ENCODE measurements at places on chromosomes 12 and 14.

DNA sequence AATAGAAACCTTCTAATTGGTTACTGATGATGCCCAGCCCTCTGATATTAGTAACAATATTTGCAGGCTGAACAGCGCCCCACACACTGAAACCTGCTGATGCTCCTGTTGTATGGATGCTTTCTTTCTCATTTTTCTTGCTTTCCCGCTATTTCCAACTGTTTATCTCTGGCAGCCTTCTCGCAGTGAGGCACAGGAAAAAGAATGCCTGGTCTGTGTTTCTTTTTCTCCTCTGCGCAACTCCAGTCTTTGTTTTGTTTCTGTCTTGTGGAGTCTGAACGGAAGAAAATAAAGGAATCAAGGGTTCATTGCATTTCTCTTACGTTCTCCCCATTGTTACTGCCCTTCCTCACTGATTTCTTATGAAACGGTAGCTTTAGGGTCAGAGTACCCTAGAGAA is 451.2 kb downstream of the EGLN3 start:
- DNase-seq, result no peak

DNA sequence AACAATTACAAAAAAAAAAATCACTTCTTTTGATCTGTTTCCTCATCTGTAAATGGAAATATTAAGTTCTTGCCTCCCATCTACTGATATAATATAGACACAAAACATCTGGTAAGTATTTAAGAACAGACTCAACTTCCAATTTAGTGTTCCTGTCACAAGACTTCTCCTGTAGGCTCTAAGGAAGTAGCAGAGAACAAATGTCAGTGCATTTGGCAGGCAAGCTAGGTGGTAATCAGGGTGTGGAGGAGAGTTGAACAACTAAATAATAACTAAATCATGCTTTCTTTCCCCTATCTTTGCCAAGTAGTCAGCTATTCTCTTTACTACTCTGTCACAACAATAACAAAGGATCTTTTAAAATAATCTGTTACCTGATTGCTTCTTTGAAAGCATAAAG is 22.1 kb downstream of the BAZ1A start:
- DNase-seq, result no peak

DNA sequence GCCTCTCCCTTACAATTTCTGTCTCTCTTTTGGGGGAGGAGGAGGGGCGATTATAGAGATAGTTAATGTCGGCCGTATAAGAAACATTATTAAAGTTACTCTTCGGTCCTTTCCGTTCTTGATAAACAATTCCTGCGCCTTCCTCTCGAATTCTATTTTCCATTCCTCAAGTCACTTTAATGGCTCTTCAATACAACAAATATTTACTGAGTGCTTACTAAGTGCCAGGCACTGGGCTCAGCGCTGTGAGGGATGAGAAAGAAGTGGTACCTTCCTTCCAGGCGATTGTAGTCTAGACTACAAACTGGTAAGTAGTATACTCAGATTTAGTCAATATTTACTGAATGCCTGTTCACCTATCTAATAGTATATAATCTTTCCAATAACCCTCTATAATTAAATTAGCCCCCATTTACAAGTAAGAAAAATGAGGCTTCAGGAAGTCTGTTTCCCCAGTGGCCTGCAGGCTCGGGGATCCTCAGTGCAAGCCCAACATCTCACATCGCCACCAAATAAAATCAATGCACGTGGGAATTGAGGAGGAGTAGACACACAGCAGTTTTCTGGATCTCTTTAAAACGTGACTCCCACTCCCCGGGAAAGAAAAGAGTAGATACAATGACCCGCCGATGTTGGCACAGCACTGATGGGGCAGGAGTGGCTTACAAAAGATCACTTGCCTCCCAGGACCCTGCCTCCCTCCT is 589 bp upstream of the ZNF219 start:
- DNase-seq, result no peak

- DNase-seq, result no peak
Measured at GRCh38 chr12:55671746-55672145, 35.1 kb downstream of the OR10P1 start.

DNA sequence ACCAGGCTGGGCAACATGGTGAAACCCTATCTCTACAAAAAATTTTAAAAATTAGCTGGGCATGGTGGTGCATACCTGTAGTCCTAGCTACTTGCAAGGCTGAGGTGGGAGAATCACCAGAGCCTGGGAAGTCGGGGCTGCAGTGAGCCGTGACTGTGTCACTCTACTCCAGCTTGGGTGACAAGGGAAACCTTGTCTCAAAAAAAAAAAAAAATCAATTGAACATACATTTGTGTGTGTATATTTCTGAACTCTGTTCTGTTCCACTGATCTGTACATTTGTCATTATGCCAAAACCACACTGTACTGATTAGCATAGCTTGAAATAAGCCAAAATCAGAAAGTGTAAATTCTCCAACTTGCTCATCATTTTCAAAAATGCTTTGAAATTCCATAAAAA is 254.6 kb downstream of the SOX5 start:
- no peak for DNase-seq

DNA sequence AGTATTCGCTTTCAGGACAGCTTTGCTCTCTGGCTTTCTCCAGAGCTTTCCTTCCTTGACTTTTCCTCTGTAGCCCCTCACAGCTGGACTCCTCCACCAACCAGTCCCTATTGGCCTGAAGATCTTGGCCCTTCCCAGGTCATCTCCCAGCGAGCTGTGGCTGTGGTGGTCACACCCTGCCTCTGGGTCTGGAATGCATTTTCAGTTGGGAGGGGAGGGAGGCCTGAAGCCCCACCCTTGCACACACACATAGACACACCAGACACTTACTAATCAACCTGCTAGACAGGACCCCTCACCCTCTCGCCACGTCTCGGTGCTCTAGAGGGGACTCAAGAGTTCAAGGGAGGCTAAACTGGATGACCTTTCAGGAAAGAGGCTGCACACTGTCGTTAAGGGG is 13.9 kb downstream of the JDP2 start:
- DNase-seq, result no peak

DNA sequence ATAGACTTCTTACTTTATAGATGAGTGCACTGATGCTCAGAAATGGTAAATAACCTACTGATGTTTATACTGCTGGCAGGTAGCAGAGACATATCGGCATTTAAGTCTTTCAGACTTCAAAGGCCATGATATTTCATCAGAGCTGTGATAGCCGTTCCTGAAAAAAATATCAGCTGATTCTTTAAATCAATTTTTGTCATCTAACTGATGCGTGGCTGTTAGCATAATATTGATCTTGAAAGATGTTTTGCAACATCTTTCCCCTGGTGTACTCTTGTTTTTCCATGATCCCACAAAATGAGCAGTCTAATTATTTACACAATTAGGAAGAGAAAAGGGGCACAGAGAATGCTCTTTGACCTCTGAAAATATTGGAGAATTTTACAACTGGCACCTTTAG is 1.6 kb upstream of the SLCO1B1 start:
- DNase-seq, result no peak

GRCh38 chr12:47189728-47190127 is 110.0 kb upstream of the AMIGO2 start:
- DNase-seq, result no peak

DNA sequence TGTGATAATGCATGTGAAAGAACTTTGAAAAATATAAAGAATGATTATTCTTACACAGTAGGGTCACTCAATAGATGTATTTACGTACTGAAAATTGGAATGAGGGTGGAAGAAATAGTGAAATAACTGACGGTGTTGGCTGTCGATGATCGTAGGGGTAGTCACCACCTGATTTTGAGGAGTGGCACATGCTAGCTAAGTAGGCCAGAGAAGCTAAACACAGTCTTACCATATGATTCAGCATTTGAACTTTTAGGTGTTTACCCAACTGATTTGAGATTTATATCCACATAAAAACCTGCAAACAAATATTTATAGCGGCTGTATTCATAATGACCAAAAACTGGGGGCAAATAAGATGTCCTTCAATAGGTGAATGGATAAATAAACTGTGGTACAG is 47.6 kb upstream of the HIF1A start:
- no peak for DNase-seq

All from neural crest cell (in vitro differentiated cells).